ENCODE measurements at places on chromosomes 7 and 10.

GRCh38 chr10:25502453-25502852 lies 327.7 kb downstream of the GPR158 start:
- DNase-seq = no peak

GRCh38 chr7:18469316-18469715 lies 26.2 kb upstream of the HDAC9 start:
- DNase-seq = no peak

DNA sequence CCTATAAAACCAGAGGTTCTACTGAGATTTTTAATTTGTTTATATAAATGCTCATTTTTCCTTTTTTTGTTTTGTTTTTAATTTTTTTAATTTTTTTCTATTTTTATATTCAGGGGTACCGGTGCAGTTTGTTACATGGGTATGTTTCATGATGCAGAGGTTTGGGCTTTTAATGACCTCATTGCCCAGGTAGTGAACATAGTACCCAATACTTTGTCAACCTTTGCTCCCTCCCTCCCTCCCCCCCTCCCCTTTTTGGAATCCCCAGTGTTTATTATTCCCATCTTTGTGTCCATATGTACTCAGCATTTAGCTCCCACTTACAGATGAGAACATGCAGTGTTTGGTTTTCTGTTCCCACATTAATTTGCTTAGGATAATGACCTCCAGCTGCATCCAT lies 94.4 kb upstream of the NEBL start:
- DNase-seq = no peak

- DNase-seq = no peak
These were observed 77.6 kb downstream of the GALNT11 start for GRCh38 chr7:152103066-152103465.

- peak; percentile 21 for DNase-seq
These were observed at the start of gene UBE2D4 for GRCh38 chr7:43925984-43926797. Gene UBE2D4 (plus strand): TSS chr7:43926436. CDS start chr7:43926533, 97 bp downstream.
